ENCODE measurements at places on chromosomes 7 and 10. TPM values are rescaled to one million over a fixed set of nuclear protein-coding genes. Genes with fewer than 3 reads are reported as not detected.

GRCh38 chr7:141452911-141453310 lies 98.3 kb upstream of the AGK start:
- DNase-seq, result no peak

DNA sequence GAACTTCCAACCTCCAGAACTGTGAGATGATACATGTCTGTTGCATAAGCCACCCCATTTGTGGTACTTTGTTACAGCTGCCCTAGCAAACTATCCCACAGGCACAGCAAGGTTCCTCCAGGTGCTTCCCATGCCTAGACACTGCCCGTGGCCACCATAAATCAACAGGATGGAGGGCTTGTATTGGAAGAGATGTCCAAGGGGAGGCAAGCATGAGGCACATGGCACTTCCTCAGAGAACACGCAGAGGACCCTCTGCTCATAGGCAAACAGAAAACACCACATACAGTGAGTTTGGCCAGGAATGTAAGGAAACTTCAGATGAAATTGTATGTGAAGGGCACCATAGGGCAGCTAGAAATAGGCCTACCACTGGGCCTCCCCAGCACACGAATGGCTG lies 291.1 kb downstream of the GRID1 start:
- no peak for DNase-seq

DNA sequence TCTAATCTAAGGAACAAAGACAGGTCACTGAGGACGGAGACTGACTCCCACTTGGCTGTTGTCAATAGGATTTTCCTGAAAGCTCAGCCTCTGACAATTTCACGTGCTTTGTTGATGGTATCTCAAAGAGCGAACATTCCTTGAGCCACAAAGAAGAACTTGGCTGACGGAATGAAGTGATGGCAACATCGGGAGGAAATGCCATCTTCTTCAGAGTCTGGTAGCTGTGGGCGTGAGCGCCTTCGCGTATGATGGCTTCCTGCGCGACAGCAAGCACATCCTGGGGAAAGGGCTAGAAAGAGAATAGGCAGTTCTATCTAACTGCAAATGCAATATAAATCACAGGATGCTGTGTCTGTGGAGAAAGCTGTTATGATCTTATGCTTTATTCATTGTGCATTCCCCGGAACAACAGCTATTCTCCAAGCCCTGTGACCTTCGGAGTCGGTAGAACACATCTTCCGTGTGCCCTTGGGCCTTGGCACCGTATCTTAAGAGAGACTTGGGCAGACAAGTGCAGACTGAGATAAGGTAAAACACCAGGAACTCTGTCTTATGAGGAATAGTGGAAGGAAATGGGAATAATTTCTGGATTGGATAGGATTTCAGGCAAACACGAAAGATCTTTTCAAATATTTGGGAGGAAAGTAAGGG lies 19.6 kb upstream of the GTPBP4 start:
- peak; percentile 3 for DNase-seq

- no peak for DNase-seq
Observed at GRCh38 chr7:154375956-154376355, 323.8 kb downstream of the DPP6 start.

GRCh38 chr7:17963281-17963680 lies 23.0 kb upstream of the SNX13 start:
- no peak for DNase-seq

Gene PNLIPRP3
- total RNA-seq, result not detected

Gene AKR1D1
- not detected for total RNA-seq

Gene NEURL1
- 0.39 TPM for total RNA-seq

- DNase-seq, result no peak
Observed at GRCh38 chr10:1911771-1912170, 174.4 kb upstream of the ADARB2 start.

- no peak for DNase-seq
Observed at GRCh38 chr10:61454541-61454940, 1.4 kb upstream of the TMEM26 start.

DNA sequence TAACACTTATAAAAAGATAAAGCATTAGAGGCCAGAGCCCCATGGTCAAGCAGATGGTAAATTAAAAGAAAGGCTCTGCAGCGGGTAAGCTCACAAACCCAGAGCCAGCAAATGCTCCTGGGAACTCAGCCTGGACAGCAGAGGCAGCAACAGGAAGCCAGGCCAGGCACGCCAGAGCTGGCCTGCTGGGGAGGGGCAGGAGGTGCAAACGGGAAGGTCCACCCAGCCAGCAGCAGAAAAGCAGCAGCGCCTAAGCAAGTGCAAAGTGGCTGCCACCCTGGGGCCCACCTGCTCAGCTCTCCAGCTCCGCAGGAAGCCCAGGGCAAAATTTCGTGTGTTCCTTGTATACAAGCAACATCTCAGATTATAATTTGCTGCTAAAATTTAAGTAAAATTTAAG lies 82.7 kb upstream of the GPR22 start:
- DNase-seq, result peak; percentile 60

Gene PBLD
- total RNA-seq, result 3.1 TPM

- no peak for DNase-seq
Observed at GRCh38 chr7:117755136-117755535, 118.1 kb downstream of the CTTNBP2 start.

- no peak for DNase-seq
Observed at GRCh38 chr10:43120116-43120928, 17.9 kb upstream of the CSGALNACT2 start.

DNA sequence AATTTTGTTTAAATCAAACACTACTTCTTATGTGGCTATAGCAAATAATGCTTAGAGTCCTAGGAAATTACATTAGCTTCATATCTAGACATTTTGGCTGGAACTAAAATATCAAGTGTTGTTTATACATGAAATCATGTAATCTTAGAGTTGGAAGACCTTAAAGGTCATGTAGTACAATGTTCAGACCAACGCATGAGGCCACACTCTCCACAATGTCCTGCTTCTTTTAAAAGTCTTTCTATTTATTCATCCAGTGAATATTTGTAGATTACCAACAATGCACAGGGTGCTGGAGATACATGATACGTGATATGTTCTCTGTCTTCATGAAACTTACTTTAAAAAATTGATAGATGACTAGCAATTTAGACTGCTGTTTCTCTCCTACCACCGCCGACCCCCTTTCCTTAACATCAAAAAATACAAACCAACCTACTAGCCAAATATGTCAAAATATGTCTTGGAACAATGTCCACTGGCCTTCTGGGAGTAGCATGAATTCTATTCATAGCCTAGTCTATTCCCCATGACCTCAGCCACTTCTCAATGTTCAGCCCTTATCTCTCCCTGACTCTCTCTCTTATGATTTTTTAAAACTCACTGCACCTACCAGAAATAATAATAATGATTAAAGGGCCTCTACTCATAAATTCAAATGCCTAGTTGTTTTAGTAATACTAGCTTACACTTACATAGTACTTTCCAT lies 59.5 kb upstream of the CAV2 start:
- DNase-seq, result no peak

- no peak for DNase-seq
Observed at GRCh38 chr10:114933588-114933987, 4.4 kb upstream of the TRUB1 start.

DNA sequence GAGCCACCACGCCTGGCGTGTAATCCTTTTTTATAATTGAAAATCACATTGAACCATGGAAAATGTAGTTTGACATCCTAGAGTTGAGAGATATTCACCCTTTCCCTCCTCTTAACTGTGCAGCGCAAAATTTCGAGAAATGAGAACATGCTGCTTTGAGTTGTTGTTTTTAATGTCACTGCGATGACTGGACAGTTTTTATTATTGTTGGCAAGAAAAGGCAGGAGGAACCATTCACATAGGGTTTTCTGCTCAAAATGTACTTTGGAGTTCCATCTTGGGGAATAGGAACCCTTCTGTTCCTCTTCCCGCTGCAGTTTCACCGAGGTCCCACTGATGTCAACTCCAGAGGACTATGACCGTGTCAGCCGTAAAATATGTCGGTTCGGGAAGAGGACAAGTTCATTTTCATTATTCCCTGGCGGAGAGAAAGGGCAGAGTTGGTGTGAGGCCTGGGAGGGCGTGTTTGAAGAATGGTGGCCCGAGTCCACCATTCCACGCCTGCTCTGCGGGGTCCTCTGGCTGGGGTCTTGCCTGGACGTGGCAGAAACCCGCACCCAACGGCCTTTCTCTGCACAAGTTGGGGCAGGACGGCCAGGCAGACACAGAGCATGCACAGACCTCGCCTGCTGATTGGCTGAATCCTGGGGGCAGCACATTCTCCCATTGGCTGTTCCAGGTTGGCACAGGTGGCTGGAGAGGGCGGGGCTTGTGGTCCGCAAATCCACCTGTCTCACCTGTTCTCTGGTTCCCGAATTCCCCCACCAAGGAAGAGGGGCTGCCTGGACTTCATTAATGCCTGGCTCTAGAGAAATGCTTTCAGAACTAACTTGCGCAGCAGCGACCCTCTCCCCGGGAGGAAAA lies 105.1 kb upstream of the TCF7L2 start:
- DNase-seq, result no peak

Gene FOXI2
- 0.29 TPM for total RNA-seq

DNA sequence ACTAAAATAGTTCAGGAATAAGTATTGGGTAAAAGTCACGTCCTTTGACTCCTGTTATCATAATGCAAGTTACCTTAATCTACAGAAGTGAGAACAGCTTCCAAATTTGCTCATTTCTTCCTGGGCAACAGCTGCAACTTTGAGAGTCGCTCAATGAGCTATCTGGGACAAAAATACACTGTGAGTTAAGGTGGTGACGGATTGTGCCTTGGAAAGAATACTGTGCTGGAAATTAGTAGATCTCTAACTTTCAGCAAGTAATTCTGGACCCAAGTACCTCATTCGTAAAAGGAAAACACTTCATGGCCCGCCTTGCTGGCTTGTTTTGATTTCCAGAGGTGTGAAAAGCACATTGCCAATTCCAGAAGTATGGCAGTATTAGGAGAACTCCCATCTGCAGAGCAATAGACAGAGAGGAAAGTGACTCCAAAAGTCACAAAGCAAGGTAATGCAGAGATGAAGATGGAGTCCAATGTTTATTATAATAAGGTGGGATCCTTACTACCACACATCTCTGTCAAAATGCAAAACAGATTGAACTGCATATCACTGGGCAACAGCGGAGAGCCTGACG lies 626.0 kb downstream of the SORCS3 start:
- no peak for DNase-seq

DNA sequence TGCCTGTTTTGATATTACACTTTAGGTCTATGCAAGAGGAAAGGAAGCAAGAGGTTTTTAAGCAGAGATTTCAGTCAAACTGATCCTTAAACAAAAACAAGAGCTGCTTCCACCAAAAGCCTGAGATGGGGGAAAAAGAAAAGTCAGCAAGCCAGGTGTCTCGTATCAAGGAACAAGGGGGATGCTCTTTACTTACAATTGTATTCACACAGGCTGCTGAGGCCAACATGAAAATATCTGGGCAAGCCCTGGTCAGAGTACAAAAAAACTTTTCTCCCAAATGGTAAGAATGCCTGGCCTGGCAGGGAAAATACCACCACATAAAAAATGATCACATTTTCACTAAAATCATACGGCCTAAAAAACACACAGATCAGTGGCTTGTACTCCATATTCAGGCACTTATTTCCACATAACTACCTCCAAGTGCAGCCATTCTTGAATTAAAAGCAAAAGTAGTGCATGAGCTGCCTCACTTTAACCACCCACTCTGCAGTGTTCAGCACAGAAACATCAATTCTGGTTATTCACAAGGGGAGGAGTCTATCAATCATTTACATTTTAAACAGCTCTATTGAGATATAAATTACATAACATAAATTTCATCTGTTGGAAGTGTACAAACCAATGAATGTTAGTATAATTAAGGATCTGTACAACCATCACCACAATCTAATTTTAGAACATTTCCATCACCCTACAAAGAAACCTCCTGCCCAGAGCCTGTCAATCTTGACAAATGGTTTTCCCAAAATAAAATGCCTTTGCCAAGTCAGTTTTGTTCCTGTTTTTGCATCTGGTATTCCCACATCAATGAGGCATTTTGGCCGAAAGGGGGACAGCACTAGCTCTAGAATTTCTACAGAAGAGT lies 70.2 kb downstream of the GRB10 start:
- no peak for DNase-seq

Gene GRID2IP
- total RNA-seq, result not detected

- DNase-seq, result no peak
Observed at GRCh38 chr10:126846959-126847358, 58.3 kb upstream of the DOCK1 start.

GRCh38 chr7:42203336-42203735 lies 33.7 kb downstream of the GLI3 start:
- DNase-seq, result no peak

Gene AZGP1
- 36.2 TPM for total RNA-seq

DNA sequence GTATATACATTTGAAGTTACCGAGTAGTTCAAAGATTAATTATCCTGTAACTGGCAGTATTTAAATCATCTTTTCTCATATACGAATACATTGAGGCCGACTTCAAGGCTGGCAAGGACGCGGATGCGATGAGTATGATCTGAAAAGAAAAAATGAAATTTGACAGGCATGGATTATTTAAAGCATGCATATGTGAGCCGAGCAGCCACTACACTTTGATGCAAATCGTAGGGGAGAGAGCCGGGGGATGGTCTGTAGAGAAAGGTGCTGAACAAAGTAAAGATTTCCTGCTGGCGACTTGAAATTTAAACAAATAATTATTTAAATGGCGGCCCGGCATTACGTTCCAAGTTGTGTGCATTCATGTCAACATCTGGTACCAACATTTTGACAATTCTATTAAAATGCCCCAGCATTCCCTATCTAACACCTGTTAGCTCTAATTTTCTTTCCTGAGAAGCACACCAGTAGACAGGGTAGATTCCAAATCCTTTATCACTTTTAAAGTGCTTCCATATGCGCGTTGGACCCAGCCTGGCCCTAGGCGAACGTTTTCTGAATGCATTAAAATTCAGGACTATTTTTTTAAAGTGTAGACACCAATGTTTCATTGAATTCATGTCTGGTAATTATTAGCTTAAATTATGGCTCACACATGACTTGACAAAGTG lies 188.7 kb downstream of the EMX2 start:
- no peak for DNase-seq

Gene KLLN
- total RNA-seq, result 0.56 TPM

Gene ELN
- 166 TPM for total RNA-seq

Gene NET1
- 36.4 TPM for total RNA-seq
